Stimulated activated CD8-positive, alpha-beta memory T cell treated with anti-CD3 and anti-CD28 coated beads, Interleukin-4, amount 100 ng/mL, for 4 hours (primary cell): ENCODE measurements at places on chromosomes 7 and 10.

GRCh38 chr7:20236790-20237189 is 19.6 kb upstream of the MACC1 start:
- no peak for DNase-seq

- no peak for DNase-seq
Observed at GRCh38 chr7:128707752-128708151, 31.4 kb upstream of the CALU start.

GRCh38 chr10:111303887-111304286 is 227.1 kb downstream of the ADRA2A start:
- DNase-seq, result no peak

DNA sequence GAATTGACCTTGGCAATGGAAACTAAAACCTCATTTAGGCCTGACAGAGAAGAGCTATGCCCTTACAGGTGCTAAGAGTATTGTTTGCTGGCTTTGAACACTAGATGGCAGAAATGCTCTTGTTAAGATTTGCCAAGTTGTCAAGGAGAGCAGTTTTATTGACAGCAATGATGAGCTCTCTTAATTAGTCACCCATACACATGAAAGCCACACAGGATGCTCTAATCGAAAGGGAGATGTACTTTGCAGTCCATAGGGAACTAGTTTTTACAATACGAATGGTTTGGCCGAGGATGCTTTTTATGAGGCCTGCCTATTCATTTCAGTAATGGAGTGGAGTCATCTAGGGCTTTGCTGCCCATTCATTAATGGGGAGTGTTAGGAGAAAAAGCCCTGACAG is 45.4 kb upstream of the MBL2 start:
- DNase-seq, result no peak

DNA sequence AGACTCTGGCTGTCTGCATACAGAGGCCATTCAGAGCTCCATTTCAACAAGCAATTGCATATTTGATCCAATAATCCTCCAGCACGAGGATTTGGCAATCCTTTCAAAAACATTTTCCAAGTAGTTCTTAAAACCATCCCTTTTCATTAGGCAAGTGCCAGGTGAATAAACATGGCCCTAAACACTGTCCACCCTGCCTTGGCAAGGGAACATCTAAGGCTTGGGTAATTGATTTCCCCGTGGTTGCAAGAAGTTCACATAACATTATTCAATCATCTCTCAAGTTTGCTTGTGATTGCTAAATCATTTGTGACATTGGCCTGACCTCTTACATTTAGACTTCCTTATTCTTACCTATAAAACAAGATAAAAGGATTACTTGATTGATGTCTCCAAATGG is 175.2 kb downstream of the CTTNBP2 start:
- no peak for DNase-seq

DNA sequence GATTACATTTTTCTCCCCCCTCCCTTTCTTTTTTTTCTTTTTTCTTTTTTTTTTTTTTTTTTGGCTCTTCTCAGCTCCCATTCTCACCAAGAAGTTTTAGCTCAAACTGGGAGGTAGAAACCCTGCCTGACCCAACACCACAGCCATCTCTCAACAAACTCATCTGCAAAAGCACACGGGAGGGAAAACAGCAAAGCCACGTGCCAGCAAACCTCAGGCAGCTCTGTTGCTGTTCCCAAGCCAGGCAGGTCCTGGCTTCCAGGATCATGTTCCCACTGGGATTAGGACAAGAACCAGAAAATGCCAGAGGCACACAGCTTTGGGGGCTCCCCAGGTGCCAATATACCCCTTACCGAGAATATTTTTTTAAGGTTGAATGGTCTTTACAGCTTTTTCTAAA is 56.7 kb downstream of the ITIH5 start:
- no peak for DNase-seq
